NB4 (cell line): ENCODE measurements at places on chromosomes 6 and 20.

- peak; percentile 21 for DNase-seq
These were observed 46.5 kb upstream of the SNAP25 start for GRCh38 chr20:10171864-10172751.

GRCh38 chr20:17925141-17925939, 43.3 kb downstream of the SNX5 start:
- DNase-seq: no peak

GRCh38 chr6:105601541-105602236, 198.8 kb upstream of the PREP start:
- peak; percentile 60 for DNase-seq

GRCh38 chr6:79536954-79537747, at the start of gene LCA5:
Gene LCA5 (minus strand): TSS chr6:79537430. CDS start chr6:79518894, 18,536 bp downstream.
- peak; percentile 71 for DNase-seq

DNA sequence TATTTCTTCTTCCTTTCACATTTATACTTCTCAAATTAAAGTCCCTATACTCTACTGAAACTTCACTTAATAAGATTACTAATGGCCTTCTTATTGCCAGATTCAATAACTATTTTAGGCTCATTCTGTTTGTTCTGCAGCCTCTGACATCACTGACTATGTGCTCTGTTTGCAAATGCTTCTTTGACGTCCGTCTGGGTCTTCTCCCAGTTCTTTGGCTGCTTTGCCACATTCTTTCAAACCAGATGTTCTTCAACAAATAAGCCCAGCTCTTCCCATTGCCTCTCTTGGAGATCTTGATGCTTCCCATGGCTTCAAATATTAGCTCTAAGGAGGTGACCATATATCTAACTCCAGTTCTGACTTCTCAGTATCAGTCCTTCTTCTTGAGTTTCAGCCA, 117.4 kb downstream of the BTBD9 start:
- DNase-seq: no peak

GRCh38 chr20:20034486-20034885, 17.3 kb downstream of the NAA20 start:
- no peak for DNase-seq

DNA sequence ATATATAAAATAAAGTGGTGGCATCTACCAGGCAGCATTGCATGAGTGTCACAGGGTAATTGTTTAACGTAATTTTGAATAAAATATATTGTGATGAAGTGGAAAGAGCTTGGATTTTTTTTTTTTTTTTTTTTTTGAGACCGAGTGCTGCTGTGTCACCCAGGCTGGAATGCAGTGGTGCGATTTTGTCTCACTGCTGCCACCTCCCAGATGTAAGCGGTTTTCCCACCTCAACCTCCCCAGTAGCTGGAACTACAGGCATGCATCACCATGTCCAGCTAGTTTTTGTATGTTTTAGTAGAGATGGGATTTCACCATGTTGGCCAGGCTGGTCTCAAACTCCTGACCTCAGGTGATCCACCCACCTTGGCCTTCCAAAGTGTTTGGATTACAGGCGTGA, 81.1 kb upstream of the SMIM8 start:
- no peak for DNase-seq

DNA sequence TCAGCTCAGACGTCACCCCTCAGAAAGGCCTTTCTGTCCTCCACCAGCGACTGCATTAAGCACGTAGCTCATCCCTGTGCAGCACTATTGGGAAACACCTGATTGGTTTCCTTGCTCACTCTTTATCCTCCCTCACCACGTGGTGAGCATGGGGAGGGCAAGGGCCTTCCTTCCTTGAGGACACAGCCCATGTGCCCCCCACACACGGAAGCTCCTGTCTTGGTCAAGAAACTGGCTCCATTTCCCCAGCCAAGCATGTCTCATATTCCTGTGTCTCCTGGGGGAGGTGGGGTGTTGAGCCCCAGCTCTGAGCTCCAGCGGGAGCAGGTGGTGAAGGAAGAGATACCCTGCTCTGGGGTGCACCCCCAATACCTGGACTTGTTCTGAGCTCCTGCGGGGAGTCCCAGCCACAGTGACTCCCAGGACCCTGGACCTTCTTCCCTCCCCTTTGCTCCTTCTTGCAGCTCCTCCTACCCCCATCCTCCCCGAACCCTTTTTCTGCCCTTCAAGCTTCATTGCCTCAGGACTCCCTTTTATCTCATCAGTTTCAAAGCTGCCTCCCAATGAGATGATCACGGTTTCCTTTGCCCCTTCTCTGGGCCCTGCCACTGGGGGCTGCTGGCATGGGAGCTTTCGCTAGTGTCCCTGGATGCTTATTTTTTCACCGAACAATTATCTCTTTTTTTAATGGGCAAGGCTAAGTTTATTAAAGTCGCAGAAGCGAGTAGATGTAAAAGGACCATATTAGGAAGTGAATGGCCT, 230.1 kb downstream of the TFAP2C start:
- DNase-seq: peak; percentile 34

- no peak for DNase-seq
These were observed 207.7 kb downstream of the TBX18 start for GRCh38 chr6:84556541-84557335.
